ENCODE measurements at places on chromosomes 12 and 14.

- no peak for DNase-seq
Measured at GRCh38 chr14:82449926-82450468, 916.3 kb upstream of the SEL1L start.

GRCh38 chr14:98176892-98177291 is 1095.1 kb downstream of the BCL11B start:
- no peak for DNase-seq

DNA sequence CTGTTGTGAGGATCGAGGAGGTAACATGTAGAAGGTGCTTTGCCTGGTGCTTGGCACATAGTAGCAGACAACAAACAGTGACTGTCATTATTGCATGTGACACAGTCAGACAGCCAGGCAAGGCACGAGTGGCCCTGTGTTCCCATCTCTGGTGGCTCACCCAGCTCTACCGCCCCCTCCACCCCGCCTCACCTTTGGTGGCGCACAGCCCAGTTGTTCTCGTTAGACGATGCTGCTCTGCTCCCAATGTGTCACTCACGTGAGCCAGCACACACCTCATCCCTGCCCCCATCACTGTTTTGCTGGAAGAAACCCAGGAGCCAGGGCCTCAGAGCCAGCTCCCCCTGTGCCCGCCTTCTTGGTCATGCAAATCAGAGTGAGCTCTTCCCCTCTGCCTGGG is 113.3 kb downstream of the CALM1 start:
- no peak for DNase-seq

DNA sequence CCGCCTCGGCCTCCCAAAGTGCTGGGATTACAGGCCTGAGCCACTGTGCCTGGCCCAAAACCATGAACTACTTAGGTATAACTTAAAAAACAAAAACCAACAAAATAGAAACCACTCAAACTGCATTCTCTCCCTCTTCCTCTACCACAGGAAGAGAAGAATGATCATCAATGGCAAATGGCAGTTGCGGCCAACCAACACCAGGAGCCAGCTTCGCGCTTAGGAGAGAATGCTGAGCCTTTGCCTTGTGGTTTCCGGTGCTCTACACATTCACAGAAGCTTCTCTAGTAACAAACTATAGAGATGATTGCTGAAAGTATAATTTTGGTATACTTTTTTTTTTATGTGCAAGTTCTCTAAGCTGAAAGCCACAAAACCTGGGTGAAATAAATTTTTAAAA is 17.1 kb downstream of the CATSPERB start:
- peak; percentile 18 for DNase-seq

DNA sequence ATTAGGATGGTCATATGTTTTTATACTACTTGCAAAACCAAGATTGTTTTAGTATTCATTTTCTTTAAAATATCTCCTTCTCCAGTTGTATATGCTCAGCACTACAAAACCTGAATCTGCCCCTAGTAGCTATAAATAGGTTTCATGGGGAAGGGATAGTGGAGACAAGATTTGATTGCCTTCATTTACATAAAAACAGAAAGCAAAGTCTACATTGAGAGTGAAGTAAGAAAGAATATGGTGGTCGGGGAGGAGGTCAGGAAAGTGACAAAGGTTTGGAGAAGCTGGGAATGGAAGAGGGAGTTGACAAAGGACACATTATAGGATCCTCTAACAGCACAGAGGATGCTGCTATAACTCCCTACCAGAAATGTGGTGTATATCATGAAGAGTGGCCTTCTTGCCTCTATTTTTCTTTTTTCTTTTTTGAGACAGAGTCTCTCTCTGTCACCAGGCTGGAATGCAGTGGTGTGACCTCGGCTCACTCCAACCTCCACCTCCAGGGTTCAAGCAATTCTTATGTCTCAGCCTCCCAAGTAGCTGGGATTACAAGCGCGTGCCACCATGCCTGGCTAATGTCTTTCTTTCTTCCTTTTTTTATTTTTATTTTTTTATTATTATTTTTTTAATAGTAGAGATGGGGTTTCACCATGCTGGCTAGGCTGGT is 6.6 kb upstream of the LRP6 start:
- DNase-seq, result no peak

DNA sequence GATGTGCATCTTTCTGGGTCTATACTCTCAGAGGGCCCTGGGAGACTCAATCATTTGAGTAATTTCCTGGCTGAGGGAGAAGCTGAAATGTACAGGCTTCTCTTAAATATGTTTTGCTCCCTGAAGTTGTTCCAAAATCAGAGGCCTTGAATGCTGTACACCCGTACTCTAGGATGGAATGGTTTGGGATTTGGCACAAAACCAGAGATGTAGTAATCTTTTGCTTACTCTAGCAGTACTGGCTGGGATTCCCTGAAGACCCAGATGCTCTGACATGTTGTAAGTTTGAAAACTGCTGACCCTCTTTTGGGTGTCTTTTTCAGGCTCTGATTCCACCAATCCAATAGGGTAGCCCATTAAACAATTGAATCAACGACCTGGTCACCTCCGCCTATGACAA is 10.4 kb downstream of the ACACB start:
- DNase-seq, result no peak

DNA sequence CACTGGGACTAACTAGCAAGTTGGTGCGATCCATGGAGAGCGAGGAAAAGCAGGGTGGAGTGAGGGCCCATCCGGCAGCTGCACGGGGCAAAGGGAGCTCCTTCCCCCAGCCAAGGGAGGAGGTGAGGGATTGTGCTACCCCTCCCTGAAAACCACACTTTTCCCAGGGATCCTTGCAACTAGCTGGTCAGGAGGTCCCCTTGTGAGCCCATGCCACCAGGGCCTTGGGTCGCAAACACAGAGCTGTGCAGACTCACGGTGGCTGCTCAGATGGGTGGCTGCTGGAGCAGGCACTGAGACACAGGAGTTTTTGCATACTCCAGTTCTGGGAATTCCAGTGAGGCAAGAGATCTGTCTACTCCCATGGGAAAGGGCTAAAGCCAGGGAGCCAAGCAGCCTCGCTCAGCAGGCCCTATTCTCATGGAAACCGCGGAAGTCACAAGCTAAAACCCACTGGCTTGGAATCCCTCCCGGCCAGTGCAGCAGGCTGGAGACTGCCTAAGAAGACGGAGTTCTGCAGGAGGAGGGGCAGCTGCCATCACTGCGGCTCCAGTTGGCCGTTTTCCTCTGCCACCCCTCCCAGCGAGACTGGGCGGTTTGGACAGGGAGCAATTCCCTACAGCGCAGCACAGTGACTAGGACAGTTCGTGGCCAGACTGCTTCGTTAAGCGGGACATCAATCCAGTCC is 10.9 kb upstream of the ZNF705A start:
- DNase-seq, result no peak

GRCh38 chr14:24988760-24989159 is 61.2 kb downstream of the STXBP6 start:
- DNase-seq, result no peak

DNA sequence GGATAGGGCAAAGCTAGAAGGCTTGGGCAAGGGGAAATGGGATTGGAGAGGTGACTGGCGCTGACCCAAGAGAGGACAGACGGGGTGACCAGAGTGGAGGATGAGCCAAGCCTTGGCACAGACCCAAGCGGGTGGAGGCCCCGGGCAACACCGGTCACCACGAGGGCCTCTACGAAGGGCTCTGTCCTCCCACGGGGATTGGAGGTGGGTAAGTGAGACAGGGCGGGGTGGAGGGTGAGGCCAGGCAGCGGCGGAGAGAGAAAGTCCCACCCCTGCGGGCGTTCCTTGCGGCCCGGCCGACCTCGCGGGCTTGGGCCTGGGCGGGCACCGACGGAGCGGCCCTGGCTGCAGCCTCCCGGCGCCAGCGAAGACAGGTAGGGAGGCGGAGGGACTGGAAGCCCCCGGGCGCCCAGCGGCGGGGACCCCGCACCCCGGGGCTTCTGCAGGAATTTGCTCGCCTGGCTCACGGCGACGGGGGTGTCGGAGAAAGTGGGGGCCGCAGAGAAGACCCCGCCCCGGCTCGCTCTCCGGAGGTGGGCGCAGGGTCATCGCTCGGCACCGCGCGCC is at the start of gene PAPLN:
Gene PAPLN (plus strand): TSS at position 288 of the 567 bp plus-strand sequence. CDS start 2,273 bp downstream, outside the sequence.
- DNase-seq, result no peak

DNA sequence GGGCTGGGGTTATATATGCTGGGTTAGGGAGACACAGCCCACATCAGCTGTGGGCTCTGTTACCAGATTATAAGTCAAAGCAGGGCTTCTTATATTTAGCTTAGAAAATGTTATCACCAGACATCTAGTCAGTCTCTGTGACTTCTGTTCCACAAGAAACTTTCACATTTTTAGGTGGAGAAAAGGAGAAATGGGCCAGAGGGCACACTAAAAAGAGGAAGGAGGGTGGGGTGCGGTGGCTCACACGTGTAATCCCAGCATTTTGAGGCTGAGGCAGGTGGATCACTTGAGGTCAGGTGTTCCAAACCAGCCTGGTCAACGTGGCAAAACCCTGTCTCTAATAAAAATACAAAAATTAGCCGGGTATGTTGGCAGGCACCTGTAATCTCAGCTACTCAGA is 28.0 kb upstream of the SLC38A1 start:
- DNase-seq, result no peak

DNA sequence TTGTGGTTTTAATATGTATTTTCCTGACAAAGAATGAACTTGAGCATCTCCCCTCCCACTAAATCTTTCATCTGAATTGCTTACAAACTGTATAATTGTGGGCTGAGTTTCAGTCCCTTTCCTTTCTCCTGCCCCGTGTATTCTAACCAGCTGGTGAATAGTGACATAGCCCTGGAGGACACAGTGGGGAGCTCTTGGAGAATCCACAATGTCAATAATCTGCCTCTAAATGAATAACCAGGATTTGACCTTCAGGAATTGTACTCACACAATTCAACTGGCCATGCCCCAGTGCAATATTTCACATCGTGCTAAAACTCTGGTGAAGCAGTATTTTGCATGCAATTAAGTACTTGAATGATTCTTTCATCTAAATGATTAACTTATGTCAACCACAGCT is 177.2 kb downstream of the C12orf42 start:
- DNase-seq, result no peak

DNA sequence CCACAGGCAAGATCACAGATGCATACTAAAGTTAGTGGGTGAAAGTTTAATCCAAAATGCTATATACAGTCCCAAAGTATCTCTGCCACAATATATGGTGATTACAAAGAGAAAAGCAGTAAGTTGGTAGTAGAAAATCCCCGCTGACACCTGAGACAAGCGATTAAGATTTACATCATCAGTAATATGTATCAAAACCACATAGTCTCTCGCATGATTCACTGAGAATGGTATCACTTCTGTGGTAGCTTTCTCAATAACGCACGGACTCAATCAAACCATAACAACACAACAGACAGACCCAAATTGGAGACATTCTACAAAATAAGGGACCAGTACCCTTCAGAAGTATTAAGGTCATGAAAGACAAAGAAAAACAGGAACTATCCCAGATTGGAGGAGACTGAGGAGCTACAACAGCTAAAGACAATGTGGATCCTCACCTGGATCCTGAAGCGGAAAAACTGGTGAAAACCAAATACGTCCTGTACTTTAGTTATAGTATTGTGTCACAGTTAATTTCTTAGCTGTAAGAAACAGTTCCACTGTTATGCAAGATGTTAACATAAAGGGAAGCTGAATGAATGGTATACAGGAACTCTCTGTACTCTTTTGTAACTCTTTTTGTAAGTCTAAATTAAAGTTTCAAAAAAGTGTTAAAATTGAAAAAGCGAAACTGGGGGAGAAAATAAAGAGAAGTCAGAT is 51.0 kb downstream of the SPTLC2 start:
- DNase-seq, result no peak

- no peak for DNase-seq
Measured at GRCh38 chr14:102497998-102498677, 11.4 kb downstream of the ANKRD9 start.

DNA sequence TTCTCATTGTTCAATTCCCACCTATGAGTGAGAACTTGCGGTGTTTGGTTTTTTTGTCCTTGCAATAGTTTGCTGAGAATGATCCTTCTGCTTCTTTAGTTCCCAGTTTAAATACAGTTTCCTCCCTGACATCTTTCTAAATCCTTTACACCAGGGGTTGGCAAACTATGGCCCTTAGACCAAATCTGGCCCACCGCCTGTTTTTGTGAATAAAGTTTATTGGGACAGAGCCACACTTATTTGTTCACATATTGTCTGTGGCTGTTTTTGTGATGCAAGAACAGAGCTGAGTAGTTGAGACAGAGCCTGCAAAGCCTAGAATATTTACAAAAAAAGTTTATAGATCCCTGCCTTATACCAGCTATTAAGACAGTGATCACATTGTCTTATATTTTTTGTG is 53.7 kb downstream of the SERPINA10 start:
- DNase-seq, result no peak

DNA sequence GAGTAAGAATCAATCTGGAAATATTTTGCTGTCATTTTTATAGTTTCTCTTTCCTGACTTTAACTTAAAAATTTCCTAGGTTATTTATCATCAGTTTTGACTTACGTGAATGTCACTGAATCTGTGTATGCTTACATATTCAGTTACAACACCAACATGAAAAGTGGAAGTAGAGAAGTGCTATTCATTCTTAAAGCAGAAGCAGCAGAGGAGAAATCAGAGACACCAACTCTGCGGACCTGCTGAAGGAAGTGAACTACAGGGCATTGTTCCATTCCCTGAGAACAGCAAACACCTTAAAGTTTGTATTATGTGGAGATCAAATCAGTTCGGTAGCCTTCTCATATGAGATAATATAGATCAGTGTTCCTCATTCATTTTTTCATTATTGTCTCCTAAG is 34.1 kb downstream of the RAD51B start:
- peak; percentile 3 for DNase-seq

DNA sequence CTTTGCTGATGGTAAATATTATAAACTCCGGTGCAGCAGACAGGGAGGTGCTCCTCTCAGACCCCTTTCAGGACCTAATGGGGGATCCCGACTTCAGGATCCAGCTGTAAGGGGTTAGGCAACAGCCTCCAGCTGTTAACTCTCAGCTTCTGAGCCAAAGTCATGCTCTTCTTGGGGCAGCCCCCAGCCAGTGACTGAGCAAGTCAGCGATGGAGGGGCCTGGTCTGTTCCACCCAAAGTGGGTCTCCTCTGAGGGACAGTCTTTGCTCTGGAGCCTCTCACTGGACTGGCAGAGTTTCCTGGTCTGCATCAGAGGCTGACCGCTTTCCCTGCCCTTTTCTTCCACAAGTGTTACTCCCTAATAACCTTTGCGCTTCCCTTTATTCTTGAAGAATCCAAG is 184.2 kb upstream of the DIO3 start:
- no peak for DNase-seq

DNA sequence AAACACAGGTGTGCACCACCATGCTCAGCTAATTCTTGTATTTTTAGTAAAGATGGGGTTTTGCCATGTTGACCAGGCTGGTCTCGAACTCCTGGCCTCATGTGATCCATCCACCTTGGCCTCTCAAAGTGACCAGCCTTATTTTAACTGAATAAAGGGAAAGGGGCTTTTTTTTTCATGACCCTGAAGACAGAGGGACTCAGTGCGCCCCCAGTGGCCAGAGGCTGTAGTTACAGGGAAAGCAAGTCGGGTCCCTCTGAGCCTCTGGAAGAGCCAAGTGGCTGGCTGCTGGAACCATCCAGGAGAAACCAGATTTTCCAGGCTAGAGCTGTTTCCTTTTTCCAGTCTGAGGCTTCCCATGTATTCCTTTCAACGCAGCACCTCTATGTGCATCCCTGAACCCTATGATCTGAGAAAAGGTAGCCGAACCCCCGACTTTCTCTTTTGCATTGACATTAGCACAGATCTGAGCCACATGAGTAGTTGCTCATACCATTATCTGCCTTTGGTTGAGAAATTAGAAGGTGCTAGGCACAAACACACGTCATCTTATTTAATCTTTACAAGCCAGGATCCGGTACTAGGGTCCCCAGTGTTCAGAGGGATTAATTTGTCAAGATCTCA is 342.7 kb downstream of the CACNA1C start:
- peak; percentile 19 for DNase-seq

- DNase-seq, result no peak
Measured at GRCh38 chr14:40371011-40371410, 938.8 kb upstream of the FBXO33 start.

GRCh38 chr12:122062832-122063693 is 15.5 kb upstream of the MLXIP start:
- no peak for DNase-seq
